H1 (cell line): ENCODE measurements at places on chromosomes 7 and 10. TPM values are rescaled to one million over a fixed set of nuclear protein-coding genes. Genes with fewer than 3 reads are reported as not detected.

- no peak overlapping the region for H3K4me3 ChIP-seq
- H3K27me3 ChIP-seq: no peaks in the 10 kb centered on the region
- H3K36me3 ChIP-seq: no peaks in the 10 kb centered on the region
- H3K4me1 ChIP-seq: no peaks in the 10 kb centered on the region
- H3K27ac ChIP-seq: no peak overlapping the region
- DNase-seq: no peak
These were observed 590.0 kb downstream of the NRG3 start for GRCh38 chr10:82464966-82465365.

Gene GRM3
- total RNA-seq: 3.4 and 4.2 TPM in 2 replicates

DNA sequence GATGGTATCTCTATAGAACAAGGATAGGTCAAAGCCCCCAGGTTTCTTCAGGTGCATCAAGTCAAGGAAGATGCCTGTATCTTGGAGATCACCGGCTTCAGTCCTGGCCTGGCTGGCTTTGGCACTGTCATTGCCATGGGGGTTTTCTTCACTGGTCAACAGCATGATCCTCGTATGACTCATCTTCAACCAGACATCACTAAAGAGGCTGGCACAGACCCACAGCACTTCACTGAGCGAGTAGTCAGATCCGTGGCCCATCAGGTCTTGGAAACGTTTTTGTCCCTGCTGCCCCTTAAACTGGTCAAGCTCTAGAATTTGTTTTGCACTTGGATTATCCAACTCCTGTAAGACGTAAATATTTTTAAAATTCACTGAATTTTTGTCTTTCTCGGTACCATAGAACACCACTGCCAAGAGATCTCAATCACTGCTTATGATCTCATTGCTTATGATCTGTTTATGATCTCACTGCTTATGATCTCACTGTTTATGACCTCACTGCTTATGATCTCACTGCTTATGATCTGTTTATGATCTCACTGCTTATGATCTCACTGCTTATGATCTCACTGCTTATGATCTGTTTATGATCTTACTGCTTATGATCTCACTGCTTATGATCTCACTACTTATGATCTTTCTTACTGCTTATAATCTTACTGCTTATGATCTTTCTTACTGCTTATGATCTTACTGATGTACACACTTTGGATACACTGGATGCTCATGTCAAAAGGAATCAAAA is 135.2 kb downstream of the CYP26A1 start:
- no peaks in the 10 kb centered on the region for H3K4me1 ChIP-seq
- DNase-seq: no peak
- H3K27me3 ChIP-seq: no peaks in the 10 kb centered on the region
- no peaks in the 10 kb centered on the region for H3K36me3 ChIP-seq

- H3K36me3 ChIP-seq: no peaks in the 10 kb centered on the region
- H3K4me1 ChIP-seq: no peaks in the 10 kb centered on the region
- H3K27ac ChIP-seq: no peak overlapping the region
- no peaks in the 10 kb centered on the region for H3K27me3 ChIP-seq
- no peak overlapping the region for H3K4me3 ChIP-seq
These were observed 109.3 kb downstream of the RTKN2 start for GRCh38 chr10:62159351-62159750.

DNA sequence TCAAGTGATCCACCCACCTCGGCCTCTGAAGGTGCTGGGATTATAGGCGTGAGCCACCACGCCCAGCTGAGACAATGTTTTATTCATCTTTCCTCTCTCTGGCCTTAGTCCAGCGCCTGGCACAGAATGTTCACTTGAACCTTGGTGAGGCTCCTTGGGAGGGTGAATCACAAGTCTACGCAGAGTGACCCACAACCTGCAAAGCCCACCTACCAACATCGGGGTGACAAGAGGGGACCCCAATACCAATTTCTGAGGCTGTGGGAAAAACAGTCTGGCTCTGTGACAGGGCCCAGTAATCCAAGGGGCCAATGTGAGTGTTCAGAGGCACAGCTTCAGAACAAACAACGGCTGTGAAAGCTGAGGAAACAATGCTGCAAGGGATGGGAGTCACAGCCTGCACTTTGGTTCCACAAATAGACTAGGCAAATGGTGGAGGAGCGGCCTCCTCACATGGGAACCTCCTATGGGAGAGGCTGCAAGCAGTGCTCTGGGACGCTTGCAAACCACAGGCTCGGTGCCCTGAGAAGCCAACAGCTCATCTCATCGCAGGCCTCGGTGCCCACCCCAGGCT is 5.6 kb upstream of the MALSU1 start:
- no peak overlapping the region for H3K27ac ChIP-seq
- H3K36me3 ChIP-seq: no peaks in the 10 kb centered on the region
- H3K4me1 ChIP-seq: no peaks in the 10 kb centered on the region
- no peak overlapping the region for H3K4me3 ChIP-seq

Gene FBXO24
- total RNA-seq: 0.35 and 0.59 TPM in 2 replicates

GRCh38 chr7:137890449-137890921 is 43.7 kb upstream of the DGKI start:
- DNase-seq: no peak
- H3K36me3 ChIP-seq: peaks cover 16% of the 10 kb centered on the region
- H3K27me3 ChIP-seq: no peaks in the 10 kb centered on the region
- no peak overlapping the region for H3K4me3 ChIP-seq

GRCh38 chr7:154646126-154647013 is 356.6 kb downstream of the PAXIP1 start:
- H3K4me3 ChIP-seq: no peak overlapping the region
- H3K36me3 ChIP-seq: no peaks in the 10 kb centered on the region
- H3K27me3 ChIP-seq: no peaks in the 10 kb centered on the region
- H3K4me1 ChIP-seq: no peaks in the 10 kb centered on the region
- no peak for DNase-seq

DNA sequence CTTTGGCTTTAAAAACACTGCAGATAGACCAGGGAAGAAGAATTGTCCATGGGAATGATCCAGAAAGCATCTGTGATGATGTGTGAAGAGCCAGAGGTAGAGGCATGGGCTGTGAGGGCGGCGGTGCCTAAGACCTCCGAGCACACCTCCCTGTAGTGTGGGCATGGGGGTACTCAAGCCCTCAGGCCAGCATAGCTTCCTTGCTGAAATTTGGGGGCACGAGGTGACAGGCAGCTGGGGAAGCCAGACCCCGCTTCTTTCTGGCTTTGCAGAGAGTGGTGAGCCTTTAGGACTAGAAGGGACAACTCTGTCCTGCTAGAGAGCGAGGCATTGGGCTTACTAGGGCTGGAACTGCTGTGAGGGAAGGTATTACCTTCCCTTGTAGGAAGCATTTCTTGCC is 187.7 kb upstream of the SH2B2 start:
- no peaks in the 10 kb centered on the region for H3K4me1 ChIP-seq
- H3K27ac ChIP-seq: no peak overlapping the region
- no peaks in the 10 kb centered on the region for H3K36me3 ChIP-seq

GRCh38 chr7:4288791-4289394 is 393.2 kb upstream of the FOXK1 start:
- no peaks in the 10 kb centered on the region for H3K27me3 ChIP-seq
- no peak overlapping the region for H3K27ac ChIP-seq
- H3K36me3 ChIP-seq: no peaks in the 10 kb centered on the region
- H3K4me3 ChIP-seq: no peak overlapping the region
- H3K4me1 ChIP-seq: no peaks in the 10 kb centered on the region

Gene RELN
- 0.02 and 0.07 TPM in 2 replicates for total RNA-seq

DNA sequence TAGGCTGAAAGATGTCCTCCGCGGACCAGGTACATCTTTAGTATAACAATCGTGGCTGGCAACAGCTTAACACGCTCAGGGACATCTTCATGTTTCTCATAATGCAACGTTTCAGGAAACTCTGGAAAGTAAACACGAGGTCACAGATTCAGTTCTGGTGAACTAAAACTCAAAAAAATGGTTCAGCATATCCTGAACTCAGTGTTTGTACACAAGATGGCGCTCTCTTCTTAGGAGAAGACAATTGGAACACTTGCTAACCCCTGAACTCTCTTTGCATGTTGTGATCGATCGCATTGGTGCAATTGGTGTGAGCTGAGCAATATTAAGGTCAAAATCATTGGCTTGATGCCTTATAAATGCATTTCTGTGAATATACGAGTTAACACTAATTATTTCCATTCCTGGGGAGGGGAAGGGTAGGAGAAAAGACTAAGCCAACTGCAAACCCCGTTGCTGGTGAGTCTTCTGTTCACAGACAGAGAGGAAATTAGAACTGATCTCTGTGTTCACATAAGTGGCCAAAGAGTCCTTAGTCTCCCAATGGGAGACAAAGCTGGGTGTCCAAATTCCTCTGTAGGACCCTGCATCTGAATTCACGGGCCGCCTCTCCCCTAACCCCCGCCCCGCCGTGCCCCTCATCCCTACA is 52.6 kb upstream of the FAM180A start:
- H3K4me1 ChIP-seq: peaks cover 2% of the 10 kb centered on the region; the same call in 1 of the 2 replicates
- DNase-seq: no peak
- no peaks in the 10 kb centered on the region for H3K36me3 ChIP-seq
- H3K27ac ChIP-seq: no peak overlapping the region
- no peak overlapping the region for H3K4me3 ChIP-seq

DNA sequence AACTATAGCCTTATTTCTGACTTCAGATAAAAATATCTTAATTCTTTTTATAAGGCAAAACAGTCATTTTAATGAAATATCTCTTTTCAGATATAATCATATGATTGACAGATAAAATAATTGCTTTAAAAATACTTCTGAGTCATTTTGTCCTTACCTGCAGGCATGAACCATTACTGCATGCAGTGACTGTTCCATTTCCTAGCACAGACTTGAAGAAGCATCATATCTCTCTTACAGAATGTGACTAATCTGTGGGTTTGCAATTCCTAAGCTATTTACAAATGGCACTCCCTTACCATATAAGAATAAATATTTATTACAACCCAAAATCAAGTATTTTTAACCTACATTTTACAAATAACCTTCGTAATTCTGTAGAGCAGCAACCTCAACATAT is 120.7 kb downstream of the SRPK2 start:
- no peak for DNase-seq
- H3K4me3 ChIP-seq: no peak overlapping the region
- H3K4me1 ChIP-seq: peaks cover 2% of the 10 kb centered on the region; the same call in 1 of the 2 replicates
- H3K36me3 ChIP-seq: no peaks in the 10 kb centered on the region

DNA sequence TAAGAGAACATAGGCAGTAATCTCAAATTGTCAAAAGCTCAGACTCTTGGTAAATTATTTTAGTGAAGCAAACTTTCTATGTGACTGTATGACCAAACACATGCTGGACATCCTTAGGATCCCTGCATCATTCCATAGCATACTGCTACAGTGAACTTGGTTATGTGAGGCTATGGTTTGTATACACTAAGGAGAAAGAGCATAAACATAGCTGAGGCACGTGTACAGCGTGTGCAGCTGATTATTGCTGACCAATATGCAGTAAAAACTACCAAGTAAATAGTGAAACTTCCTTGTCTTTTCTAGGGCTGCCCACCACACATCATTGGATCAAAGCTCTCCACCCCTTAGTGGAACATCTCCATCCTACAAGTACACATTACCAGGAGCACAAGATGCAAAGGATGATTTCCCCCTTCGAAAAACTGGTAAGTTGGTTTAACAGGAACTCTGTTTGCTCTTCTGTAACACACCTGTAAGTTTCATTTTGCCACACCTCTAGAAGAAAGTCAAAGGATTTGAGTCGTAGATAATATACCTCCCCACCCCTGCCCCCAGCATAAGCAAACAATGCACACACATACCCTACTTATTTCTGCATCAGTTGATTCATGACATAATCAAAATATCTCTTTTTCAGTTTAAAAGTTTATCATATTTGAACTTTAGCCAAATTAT is 98.2 kb downstream of the HDAC9 start:
- H3K27me3 ChIP-seq: no peaks in the 10 kb centered on the region
- DNase-seq: no peak
- no peak overlapping the region for H3K4me3 ChIP-seq

Gene LRRN3
- total RNA-seq: 0.19 and 0.20 TPM in 2 replicates

DNA sequence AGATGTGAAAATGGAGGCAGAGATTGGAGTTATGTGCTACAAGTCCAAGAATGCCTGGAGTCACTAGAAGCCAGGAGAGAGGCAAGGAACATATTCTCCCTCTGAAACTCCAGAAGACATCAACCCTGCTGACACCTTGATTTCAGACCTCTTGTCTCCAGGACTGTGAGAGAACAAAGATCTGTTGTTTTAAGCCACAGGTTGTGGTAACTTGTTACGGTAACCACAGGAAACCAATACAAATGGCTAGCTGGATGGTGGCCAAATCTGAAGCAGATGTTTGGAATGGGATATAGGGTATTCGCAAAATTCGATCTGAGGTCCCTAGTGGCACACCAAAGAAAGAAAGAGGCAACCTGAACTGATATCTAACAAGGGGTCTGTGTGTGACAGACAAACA is 129.0 kb downstream of the HERPUD2 start:
- no peaks in the 10 kb centered on the region for H3K27me3 ChIP-seq
- no peak for DNase-seq
- no peaks in the 10 kb centered on the region for H3K4me1 ChIP-seq
- no peak overlapping the region for H3K27ac ChIP-seq
- no peaks in the 10 kb centered on the region for H3K36me3 ChIP-seq

DNA sequence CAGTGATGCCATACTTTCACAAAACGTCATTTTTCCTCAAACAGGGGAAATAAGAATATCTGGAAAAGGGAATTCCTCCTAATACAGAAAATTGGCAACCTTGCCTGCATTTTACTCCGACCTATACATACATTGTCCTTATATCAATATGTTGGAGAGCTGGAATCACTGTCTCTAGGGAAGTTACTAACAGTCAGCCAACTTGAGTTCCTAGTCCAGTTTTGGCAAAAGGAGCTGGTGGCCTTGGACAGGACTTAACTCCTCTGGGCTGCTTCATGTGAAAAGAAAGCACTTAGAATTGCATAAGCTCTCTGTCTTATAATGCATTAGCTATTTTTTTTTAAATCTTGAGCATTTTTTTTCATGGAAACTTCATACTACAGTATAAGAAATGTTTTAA is 174.2 kb upstream of the HGF start:
- no peaks in the 10 kb centered on the region for H3K36me3 ChIP-seq
- no peak for DNase-seq
- no peaks in the 10 kb centered on the region for H3K27me3 ChIP-seq
- H3K4me3 ChIP-seq: no peak overlapping the region
- no peak overlapping the region for H3K27ac ChIP-seq
- no peaks in the 10 kb centered on the region for H3K4me1 ChIP-seq

DNA sequence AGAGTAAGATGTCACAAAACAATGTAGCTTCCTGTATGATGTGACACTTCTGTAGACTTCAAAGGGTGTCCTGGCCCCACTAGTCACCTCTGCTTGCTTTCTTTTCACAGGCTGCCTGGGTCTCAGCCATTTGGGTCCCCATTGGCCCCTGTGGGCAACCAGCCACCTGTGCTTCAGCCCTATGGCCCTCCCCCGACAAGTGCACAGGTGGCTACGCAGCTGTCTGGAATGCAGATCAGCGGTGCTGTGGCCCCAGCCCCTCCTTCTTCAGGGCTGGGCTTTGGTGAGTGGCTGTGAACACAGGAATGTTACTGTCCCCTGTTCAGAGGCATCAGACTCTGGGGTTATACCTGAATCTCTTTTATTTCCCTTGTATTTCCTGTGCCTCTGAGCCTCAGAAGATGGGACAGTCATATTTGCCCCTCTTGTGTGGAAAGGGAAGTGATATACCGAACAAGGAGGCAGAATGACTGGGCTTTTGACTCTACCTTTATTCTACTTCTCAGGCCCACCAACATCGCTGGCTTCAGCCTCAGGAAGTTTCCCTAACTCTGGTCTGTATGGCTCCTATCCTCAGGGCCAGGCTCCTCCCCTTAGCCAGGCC is 15.4 kb downstream of the SEC24C start:
- no peak overlapping the region for H3K4me3 ChIP-seq
- DNase-seq: no peak
- H3K36me3 ChIP-seq: peaks cover 22% of the 10 kb centered on the region

Gene KNDC1
- 16.7 and 19.3 TPM in 2 replicates for total RNA-seq
